ENCODE measurements at places on chromosomes 4 and X.

- DNase-seq: no peak
Measured at GRCh38 chr4:87076690-87077358, 142.0 kb downstream of the AFF1 start.

GRCh38 chr4:10808591-10808990 is 124.0 kb upstream of the CLNK start:
- DNase-seq: no peak

DNA sequence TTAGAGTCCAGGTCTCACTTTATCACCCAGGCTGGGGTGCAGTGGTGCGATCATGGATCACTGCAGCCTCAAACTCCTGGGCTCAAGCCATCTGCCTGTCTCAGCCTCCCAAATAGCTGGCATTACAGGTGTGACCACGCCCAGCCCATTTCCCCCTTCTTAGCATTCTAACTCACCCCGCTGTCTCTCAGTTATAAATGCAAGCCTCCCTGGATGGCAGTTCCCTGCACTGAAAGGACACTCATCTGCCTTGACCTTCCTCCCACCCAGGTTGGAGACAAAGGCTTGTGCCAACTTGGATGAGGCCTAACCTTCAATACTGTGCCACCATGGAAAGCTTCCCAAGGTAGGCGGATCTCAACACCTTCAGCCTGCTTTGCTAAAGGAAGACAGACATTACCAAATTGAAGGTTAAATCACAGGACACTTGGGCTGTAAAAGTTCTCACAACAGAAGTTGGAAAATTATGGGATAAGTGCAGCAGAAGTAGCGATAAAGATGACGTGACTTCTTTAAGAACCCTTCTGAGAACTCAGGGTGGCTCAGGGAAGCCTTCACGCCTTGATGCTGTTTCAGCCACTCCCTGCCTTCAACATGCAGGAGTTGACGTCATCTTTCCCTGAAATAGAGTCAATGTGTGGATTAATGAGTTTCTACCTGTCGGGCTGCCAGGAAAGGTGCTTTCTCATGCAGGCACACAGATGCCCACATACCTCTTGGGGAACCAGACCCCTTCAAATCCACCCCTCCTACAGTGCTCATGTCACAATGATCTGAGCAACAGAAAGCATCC is 10.6 kb upstream of the GPM6B start:
- DNase-seq: no peak

- DNase-seq: no peak
Measured at GRCh38 chr4:40223343-40223742, 26.5 kb downstream of the RHOH start.

- DNase-seq: no peak
Measured at GRCh38 chr4:102169345-102169744, 175.9 kb downstream of the SLC39A8 start.

Data from stimulated activated CD4-positive, alpha-beta T cell treated with anti-CD3 and anti-CD28 coated beads, Interleukin-15, amount 100 ng/mL, for 1 hour (primary cell).